ENCODE measurements at places on chromosomes 2 and 18. TPM values are rescaled to one million over a fixed set of nuclear protein-coding genes. Genes with fewer than 3 reads are reported as not detected.

- peaks cover 25% of the 10 kb centered on the region for H3K4me1 ChIP-seq
- H3K4me3 ChIP-seq = no peak overlapping the region
- no peak for DNase-seq
These were observed 4.3 kb downstream of the VAPA start for GRCh38 chr18:9918016-9918680.

DNA sequence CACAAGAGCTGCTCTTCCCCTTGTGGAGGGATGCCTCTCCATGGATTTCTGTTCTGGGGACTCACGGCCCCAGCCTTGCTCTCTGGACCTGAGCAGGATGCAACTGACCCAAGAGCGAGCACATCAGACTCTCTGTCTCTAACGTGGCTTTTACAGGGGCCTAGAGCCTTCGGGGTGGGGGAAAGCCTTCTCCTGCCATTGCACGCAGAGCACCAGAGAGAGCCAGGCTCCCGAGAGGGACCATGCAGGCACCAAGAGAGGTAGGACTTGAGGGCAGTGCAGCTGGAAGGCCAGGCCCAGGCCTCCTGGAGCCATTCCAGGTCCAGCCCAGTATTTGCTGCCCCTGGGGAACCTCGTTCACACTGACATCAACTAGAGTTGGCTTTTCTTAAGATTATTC, 475.6 kb upstream of the MYT1L start:
- no peak overlapping the region for H3K27ac ChIP-seq
- no peak for DNase-seq
- no peak overlapping the region for H3K4me3 ChIP-seq
- peaks cover 3% of the 10 kb centered on the region for H3K27me3 ChIP-seq

DNA sequence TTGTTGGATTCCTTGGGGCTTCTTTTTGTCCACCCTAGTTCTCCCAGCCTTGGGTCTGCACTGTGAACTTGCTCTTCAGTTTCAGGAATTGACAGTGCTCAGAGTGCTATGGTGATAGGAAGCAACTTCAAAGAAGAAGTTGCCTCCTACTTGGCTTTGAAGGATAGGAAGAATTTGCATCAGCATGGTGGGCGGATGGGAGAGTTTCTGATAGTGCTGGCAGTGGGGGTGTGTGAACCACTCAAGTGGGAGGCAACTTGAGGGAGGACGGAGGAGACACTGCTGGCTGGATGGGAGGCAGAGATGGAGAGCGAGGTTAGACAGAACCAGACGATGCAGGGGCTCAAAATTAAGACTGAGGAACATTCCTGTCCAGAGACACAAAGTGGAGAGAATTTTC, 164.4 kb upstream of the SKOR2 start:
- H3K27me3 ChIP-seq = peaks cover 60% of the 10 kb centered on the region
- no peak overlapping the region for H3K4me3 ChIP-seq
- no peak for DNase-seq

DNA sequence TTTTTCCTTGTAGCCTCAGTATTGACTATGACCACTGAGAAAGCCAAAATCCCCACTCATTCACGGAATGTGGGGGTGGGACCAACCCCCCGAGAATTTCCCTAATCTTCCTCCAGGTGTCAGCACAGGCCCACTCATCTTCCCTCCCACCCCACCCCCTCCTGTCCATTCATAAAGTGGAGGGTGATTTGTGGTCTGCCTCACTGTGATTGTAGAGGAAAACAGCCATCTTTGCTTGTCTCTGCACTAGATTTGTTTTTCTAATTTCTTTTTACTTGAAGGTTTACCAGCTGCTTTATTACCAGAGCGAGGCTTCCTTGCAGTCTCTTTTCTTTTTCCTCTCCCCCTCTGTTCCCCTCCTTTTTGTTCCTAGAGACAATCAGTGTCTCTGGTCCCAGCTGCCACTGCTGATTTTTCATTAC, 171.8 kb downstream of the ICOS start:
- no peak overlapping the region for H3K4me3 ChIP-seq
- H3K27me3 ChIP-seq = no peaks in the 10 kb centered on the region
- no peak overlapping the region for H3K27ac ChIP-seq
- H3K36me3 ChIP-seq = no peaks in the 10 kb centered on the region
- peaks cover 14% of the 10 kb centered on the region for H3K4me1 ChIP-seq
- peak; percentile 36 for DNase-seq

DNA sequence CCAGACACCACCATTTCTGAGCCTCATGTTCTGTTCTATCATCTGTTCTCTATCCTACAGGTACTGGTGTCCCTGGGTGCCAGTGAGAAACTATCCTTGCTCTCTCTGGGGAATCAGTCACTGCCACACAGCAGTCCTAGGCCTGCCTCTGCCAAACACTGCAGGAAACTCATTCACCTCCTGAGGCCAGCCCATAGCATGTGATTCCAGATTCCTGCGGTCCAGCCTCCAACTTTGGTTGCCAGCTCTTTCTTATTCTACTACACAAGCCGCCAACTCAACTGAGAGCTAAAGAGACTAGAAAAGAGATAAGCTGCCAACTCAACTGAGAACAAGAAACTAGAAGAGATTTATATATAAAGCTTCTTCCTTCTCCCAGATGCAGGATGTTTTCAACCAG, 8.8 kb upstream of the TTLL4 start:
- H3K4me3 ChIP-seq = no peak overlapping the region
- no peak for DNase-seq
- no peaks in the 10 kb centered on the region for H3K27me3 ChIP-seq
- no peaks in the 10 kb centered on the region for H3K4me1 ChIP-seq
- peaks cover 4% of the 10 kb centered on the region for H3K36me3 ChIP-seq

DNA sequence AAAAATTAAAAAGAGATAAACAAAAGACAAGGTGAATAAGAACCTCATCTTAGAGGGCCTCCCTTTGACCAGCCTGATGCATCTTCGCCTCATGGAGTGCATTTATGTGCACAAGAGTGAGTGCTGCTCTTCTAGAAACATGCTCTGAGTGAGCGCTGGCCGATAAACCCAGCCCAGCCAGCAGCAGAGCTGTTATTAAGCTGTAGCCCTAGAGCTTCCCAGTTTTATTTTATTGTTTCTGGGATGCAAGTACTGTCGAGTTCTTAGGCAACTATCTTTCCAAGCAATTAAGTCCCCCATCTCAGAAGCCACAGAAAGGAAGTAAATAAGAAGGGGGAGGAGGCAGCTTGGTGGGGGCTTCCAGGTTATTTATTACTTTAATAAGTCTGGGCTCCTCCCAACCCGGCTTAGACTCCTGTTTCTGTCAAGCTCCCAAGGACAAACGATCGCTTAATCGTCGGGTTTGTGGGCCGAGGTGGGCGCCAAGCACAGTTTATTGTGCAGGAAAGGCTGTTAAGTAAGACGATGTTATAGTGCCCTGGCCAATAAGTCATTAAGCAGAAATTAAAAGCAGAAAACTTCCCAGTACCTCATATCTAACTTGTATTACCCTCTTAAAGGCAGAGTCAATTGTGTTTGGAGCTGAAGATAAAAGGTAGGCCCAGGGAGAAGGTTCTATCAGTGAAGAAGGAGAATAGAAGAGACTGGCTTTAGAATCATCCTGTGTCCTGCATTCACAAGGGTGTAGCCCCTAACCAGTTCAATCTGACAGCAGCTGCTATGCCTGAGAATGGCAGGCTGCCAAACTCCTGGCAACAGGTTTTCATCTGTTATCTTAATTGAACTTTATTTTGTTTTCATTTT, 176.3 kb downstream of the PIK3C3 start:
- H3K4me3 ChIP-seq = no peak overlapping the region
- H3K27ac ChIP-seq = no peak overlapping the region
- no peak for DNase-seq
- no peaks in the 10 kb centered on the region for H3K27me3 ChIP-seq

REG1A gene
- total RNA-seq = 8.2 TPM

- no peaks in the 10 kb centered on the region for H3K36me3 ChIP-seq
- H3K27ac ChIP-seq = no peak overlapping the region
- peaks cover 8% of the 10 kb centered on the region for H3K4me1 ChIP-seq
- H3K27me3 ChIP-seq = no peaks in the 10 kb centered on the region
- H3K4me3 ChIP-seq = no peak overlapping the region
These were observed 42.2 kb downstream of the LBH start for GRCh38 chr2:30273574-30273929.

TEX44 gene
- not detected for total RNA-seq

DNA sequence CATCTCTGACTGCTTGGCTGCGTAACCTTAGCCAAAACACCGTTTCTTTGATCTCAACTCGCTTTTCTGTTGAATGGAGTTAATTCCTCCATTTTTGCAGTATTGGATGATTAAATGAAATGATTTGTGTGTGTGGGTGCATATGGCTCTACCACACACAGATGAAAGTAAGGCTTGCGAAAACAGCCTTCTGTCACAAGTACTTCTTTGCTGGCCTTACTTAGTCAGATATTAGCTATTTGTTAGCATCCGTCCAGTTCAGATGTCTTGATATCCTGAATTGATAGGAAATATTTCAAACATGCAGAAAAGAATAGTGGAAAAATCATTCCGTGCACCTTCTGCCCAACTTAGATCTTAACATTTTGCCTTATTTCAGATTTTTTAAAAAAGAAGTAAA, 21.8 kb downstream of the NCOA1 start:
- no peak for DNase-seq
- H3K36me3 ChIP-seq = no peaks in the 10 kb centered on the region
- H3K27ac ChIP-seq = no peak overlapping the region
- H3K4me1 ChIP-seq = peaks cover 7% of the 10 kb centered on the region

ERFE gene
- 6.3 TPM for total RNA-seq

- no peaks in the 10 kb centered on the region for H3K36me3 ChIP-seq
- no peaks in the 10 kb centered on the region for H3K27me3 ChIP-seq
- H3K4me3 ChIP-seq = no peak overlapping the region
- H3K27ac ChIP-seq = no peak overlapping the region
- DNase-seq = no peak
- H3K4me1 ChIP-seq = no peaks in the 10 kb centered on the region
These were observed 83.3 kb downstream of the ICOS start for GRCh38 chr2:204019572-204020501.

DNA sequence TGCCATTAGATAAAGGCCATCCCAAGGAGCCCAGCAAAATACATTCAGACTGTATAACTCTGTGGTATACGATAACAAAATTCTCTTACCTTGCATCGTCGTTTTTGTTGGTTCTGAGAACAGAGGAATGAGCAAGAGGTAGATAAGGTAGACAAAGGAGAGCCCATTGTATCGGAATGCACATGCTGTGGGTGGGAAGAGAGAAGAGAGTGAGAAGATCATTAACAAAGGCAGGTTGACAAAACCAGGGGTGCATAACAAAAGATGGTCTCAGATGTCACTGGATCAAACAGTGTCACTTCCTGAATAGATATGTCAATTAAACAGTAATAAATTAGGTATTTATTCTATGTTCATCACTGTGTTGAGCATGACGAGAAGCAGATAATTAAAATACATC, 83.3 kb downstream of the PIEZO2 start:
- peaks cover 17% of the 10 kb centered on the region for H3K36me3 ChIP-seq
- no peak for DNase-seq
- peaks cover 16% of the 10 kb centered on the region for H3K4me1 ChIP-seq
- H3K4me3 ChIP-seq = no peak overlapping the region
- no peak overlapping the region for H3K27ac ChIP-seq

- no peak for DNase-seq
- no peaks in the 10 kb centered on the region for H3K4me1 ChIP-seq
- no peak overlapping the region for H3K27ac ChIP-seq
- no peaks in the 10 kb centered on the region for H3K27me3 ChIP-seq
- no peaks in the 10 kb centered on the region for H3K36me3 ChIP-seq
These were observed 46.6 kb downstream of the CDH20 start for GRCh38 chr18:61379827-61380226.

- peaks cover 7% of the 10 kb centered on the region for H3K4me1 ChIP-seq
- no peak overlapping the region for H3K4me3 ChIP-seq
- no peaks in the 10 kb centered on the region for H3K36me3 ChIP-seq
- DNase-seq = no peak
- peaks cover 19% of the 10 kb centered on the region for H3K27me3 ChIP-seq
- no peak overlapping the region for H3K27ac ChIP-seq
These were observed 2.8 kb downstream of the FOSL2 start for GRCh38 chr2:28395334-28396061.

DNA sequence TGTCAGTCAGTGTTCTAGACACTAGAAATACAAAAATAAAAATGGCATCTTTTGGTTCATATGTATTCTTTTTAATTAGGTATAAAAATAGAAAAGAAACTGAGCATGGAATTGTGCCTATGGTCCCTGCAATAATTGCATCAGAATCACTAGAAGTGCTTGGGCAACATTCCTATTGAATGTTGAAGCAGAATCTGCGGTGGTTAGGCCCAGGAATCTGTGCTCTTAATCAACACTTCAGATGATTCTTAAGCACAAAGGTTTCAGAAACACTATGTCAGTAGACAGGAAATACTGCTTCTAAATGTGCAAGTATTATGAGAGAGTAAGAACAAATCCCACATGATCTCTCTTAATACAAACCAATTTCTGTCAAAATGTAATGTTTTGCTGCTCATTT, 20.3 kb upstream of the RBBP8 start:
- H3K4me3 ChIP-seq = no peak overlapping the region
- H3K27ac ChIP-seq = no peak overlapping the region
- DNase-seq = no peak
- no peaks in the 10 kb centered on the region for H3K27me3 ChIP-seq

PSTPIP2 gene
- total RNA-seq = 2.5 TPM

RUFY4 gene
- 0.31 TPM for total RNA-seq

DNA sequence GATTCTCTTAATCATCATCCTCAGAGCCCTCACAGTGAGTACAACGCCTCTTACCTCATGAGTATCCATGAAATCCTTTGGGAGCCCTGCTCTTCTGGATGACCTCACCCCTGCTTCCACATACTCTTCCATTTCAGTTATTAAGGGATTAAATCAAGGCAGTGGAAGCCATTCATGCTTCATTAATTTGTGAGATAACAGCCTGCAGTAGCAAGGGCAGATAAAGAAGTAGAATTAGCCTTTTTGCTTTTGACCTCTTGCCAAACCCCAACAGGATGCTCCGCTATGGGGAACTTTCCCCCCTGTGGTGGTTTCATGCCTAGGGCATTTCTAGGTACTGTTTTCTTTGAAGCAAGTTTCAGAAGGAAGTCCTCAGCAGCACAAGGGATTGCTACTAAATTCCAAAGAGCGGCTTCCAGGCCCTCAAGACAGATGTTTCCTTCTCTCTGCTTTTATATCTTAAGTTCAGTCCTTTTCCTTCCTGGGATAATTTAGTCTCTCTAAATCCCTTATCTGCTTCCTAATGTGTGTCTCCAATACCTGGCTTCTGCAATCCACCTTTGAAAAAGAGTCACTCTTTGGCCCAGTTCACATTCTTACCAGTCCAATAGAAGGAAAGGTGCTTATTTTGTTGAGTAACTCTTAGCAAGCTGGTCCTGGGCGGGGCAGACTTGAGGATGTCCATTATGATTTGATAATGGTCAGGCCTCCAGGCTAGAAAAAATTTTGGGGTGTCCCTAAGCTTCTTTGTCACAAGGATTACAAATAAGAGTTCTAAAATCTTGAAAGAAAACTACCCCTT, 76.9 kb downstream of the MYO1B start:
- no peaks in the 10 kb centered on the region for H3K27me3 ChIP-seq
- peak overlapping the region; percentile 20 for H3K4me3 ChIP-seq
- DNase-seq = peak; percentile 71
- peaks cover 16% of the 10 kb centered on the region for H3K36me3 ChIP-seq
- peak overlapping the region; percentile 93 for H3K27ac ChIP-seq
